Mesothelial cell of epicardium (in vitro differentiated cells): ENCODE measurements at places on chromosomes 7 and 10. TPM values are rescaled to one million over a fixed set of nuclear protein-coding genes. Genes with fewer than 3 reads are reported as not detected.

- no peak overlapping the region for H3K27ac ChIP-seq
- H3K36me3 ChIP-seq: peaks cover 33% of the 10 kb centered on the region
- H3K4me1 ChIP-seq: peaks cover 30% of the 10 kb centered on the region
- no peaks in the 10 kb centered on the region for H3K27me3 ChIP-seq
- no peak for DNase-seq
Measured at GRCh38 chr10:121828045-121828444, 99.8 kb downstream of the ATE1 start.

DNA sequence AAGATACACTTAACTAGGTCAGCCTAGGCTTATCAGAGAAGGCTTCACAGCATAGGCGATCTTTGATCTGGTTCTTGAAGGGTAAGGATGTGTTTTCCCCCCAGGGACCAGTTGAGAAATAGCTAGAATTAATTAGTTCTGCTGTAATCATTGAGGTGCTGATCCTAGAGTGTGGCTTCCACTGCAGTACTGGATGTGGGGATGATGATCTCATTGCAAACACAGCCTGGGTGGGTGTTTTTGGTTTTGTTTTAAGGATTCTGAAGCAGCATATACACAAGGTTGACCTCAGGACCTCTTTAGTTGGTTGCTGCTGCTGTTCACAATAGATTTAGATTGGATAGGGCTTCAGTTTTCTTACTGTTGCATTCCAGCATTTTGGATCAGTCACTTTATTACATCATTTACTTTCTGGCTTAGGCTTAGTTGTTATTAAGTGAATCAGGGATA is 159.7 kb downstream of the AUTS2 start:
- no peak overlapping the region for H3K4me3 ChIP-seq
- DNase-seq: no peak
- H3K4me1 ChIP-seq: peaks cover 40% of the 10 kb centered on the region

GRCh38 chr10:70557876-70558275 is 44.7 kb downstream of the PRF1 start:
- DNase-seq: no peak
- no peaks in the 10 kb centered on the region for H3K36me3 ChIP-seq
- no peak overlapping the region for H3K4me3 ChIP-seq
- H3K4me1 ChIP-seq: peaks cover 39% of the 10 kb centered on the region
- no peak overlapping the region for H3K27ac ChIP-seq
- H3K27me3 ChIP-seq: no peaks in the 10 kb centered on the region

- no peaks in the 10 kb centered on the region for H3K27me3 ChIP-seq
- DNase-seq: no peak
- H3K4me1 ChIP-seq: peaks cover 14% of the 10 kb centered on the region
- no peak overlapping the region for H3K4me3 ChIP-seq
Measured at GRCh38 chr7:116970238-116970910, 17.1 kb downstream of the ST7 start.

Gene PPP1R3C
- total RNA-seq: 9.2 to 9.9 TPM (median 9.7 TPM) in 3 replicates

GRCh38 chr10:5576154-5576748 is 51.5 kb downstream of the CALML3 start:
- H3K36me3 ChIP-seq: peaks cover 2% of the 10 kb centered on the region
- no peak for DNase-seq
- peaks cover 31% of the 10 kb centered on the region for H3K4me1 ChIP-seq
- H3K27me3 ChIP-seq: no peaks in the 10 kb centered on the region
- H3K27ac ChIP-seq: peak overlapping the region; percentile 60
- H3K4me3 ChIP-seq: no peak overlapping the region
